ENCODE measurements at places on chromosomes 13 and 19.

- no peak overlapping the region for H3K27ac ChIP-seq
- H3K4me3 ChIP-seq, result no peak overlapping the region
- H3K4me1 ChIP-seq, result peaks cover 11% of the 10 kb centered on the region
- H3K27me3 ChIP-seq, result no peaks in the 10 kb centered on the region
These were observed 21.5 kb downstream of the COLGALT1 start for GRCh38 chr19:17576758-17577456.

GRCh38 chr19:13748169-13748828, 16.0 kb upstream of the MRI1 start:
- peaks cover 25% of the 10 kb centered on the region for H3K36me3 ChIP-seq
- peak overlapping the region; percentile 89 for H3K27ac ChIP-seq
- no peaks in the 10 kb centered on the region for H3K27me3 ChIP-seq
- H3K4me3 ChIP-seq, result peak overlapping the region; percentile 84
- H3K4me1 ChIP-seq, result peaks cover 22% of the 10 kb centered on the region

- peak; percentile 47 for DNase-seq
- H3K4me3 ChIP-seq, result peak overlapping the region; percentile 96
- H3K27ac ChIP-seq, result peak overlapping the region; percentile 86
- H3K27me3 ChIP-seq, result no peaks in the 10 kb centered on the region
These were observed 44.4 kb downstream of the ELF1 start for GRCh38 chr13:40974460-40975407.

DNA sequence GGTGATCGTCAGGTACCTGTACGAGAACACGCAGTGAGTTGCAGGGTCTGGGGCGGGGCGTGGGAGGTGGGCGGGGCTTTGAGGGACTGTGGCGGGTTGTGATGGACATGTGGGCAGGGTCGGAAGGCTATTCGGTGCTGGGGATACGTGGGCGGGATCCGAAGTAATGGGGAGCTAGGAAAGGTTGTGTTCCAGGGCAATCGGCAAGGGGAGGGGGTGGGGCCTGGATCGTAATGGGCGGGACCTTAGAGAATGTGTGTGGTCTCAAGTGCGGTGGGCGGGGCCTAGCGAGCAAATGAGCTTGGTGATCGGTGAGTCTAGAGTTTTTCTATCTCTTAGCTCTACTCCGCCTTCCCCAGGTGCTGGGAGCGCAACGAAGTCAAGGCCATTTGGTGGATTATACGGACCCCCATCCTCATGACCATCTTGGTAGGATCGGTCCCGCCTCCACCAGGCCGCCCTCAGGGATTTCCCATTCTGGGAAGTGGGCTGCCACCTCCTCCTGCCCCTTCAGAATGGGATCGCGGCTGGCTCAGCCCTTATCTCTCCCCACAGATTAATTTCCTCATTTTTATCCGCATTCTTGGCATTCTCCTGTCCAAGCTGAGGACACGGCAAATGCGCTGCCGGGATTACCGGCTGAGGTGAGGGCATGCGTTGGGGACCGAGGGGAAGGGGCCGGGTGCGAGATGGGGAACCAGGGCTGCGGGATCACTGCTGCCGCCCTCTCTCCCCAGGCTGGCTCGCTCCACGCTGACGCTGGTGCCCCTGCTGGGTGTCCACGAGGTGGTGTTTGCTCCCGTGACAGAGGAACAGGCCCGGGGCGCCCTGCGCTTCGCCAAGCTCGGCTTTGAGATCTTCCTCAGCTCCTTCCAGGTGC, 9.6 kb downstream of the GIPR start:
- no peaks in the 10 kb centered on the region for H3K27me3 ChIP-seq
- no peak overlapping the region for H3K27ac ChIP-seq
- H3K4me3 ChIP-seq, result peak overlapping the region; percentile 86
- peaks cover 8% of the 10 kb centered on the region for H3K36me3 ChIP-seq

GRCh38 chr19:31304831-31305312, 44.4 kb downstream of the TSHZ3 start:
- no peaks in the 10 kb centered on the region for H3K4me1 ChIP-seq
- no peak overlapping the region for H3K27ac ChIP-seq
- no peak overlapping the region for H3K4me3 ChIP-seq
- H3K36me3 ChIP-seq, result no peaks in the 10 kb centered on the region
- H3K27me3 ChIP-seq, result peaks cover 11% of the 10 kb centered on the region

GRCh38 chr13:40190641-40191100, 475.8 kb downstream of the FOXO1 start:
- H3K4me1 ChIP-seq, result peaks cover 65% of the 10 kb centered on the region
- peaks cover 7% of the 10 kb centered on the region for H3K36me3 ChIP-seq
- H3K4me3 ChIP-seq, result peak overlapping the region; percentile 72
- no peaks in the 10 kb centered on the region for H3K27me3 ChIP-seq

GRCh38 chr13:41601718-41602445, 144.5 kb downstream of the RGCC start:
- no peak overlapping the region for H3K27ac ChIP-seq
- no peaks in the 10 kb centered on the region for H3K36me3 ChIP-seq
- no peak overlapping the region for H3K4me3 ChIP-seq

DNA sequence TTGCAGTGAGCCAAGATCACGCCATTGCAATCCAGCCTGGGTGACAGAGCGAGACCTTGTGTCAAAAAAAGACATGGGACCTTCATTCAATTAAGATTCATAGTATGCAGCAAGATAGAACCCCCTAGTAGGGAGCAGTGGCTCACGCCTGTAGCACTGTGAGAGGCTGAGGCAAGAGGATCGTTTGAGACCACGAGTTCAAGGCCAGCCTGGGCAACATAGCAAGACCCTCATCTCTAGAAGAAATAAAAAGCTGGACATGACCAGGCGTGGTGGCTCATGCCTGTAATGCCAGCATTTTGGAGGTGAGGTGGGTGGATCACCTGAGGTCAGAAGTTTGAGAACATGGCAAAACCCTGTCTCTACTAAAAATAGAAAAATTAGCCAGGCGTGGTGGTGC, 7.1 kb upstream of the LGALS7 start:
- peaks cover 9% of the 10 kb centered on the region for H3K27me3 ChIP-seq
- no peaks in the 10 kb centered on the region for H3K4me1 ChIP-seq
- H3K4me3 ChIP-seq, result no peak overlapping the region
- no peak overlapping the region for H3K27ac ChIP-seq

Measured in effector memory CD8-positive, alpha-beta T cell (primary cell).